ENCODE measurements at places on chromosomes 5 and 9.

GRCh38 chr9:76835571-76836283 lies 70.2 kb downstream of the PRUNE2 start:
- DNase-seq = no peak

DNA sequence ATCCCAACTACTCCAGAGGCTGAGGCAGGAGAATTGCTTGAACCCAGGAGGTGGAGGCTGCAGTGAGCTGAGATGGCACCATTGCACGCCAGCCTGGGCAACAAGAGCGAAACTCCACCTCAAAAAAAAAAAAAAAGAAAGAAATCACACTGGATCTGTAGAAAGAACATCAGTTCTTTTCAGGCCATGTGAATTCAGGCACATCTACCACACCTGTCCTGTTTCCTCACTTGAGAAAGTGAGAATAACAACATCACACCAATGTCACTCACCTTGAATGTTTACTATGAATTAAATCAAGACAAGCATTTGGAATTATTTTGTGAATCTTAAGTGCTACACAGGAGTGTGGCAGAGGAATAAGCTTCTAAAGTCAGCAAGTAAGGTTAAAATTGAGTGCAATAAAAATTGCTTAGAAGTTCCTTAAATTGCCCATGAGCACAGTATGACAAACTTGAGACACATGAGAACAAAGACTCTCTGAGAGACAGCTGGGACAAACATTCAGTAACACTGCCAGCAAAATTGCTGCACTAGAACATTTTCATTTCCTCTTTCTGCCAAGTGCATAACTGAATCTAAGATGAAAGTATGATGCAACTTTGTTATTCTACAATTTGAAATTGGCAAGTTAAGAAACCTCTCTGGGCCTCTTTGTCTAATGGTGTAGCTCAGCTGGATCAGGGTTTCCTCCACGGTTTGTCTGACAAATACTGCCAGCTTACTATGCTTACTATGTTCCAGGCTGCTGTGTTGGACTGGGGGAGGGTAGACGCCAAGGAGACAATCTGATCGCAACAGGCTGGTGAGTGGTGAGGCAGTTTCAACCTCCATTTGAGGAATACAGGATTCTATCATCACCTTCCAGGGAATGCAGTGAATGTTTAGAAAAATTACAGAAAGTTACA lies 1.9 kb upstream of the RIC1 start:
- DNase-seq = no peak

DNA sequence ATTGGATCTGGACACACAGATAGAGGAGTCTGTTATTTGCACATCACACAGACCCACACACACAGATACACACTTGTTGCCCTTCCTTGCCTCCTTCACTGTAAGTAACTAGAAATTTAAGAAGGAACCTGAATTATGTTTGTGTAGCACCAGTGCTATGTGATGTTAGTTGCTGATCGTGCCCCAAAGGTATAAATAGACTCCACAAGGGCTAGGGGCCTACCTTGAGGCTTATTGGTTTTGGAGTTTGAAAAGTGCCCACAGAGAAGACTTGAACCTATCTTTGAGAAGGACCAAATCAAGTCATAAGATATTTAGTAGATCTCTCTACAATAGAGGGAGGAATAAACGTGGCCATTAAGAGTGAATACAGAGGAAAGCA lies 8.8 kb upstream of the TGFBI start:
- DNase-seq = no peak

- DNase-seq = no peak
Measured at GRCh38 chr9:75903785-75904360, 13.4 kb downstream of the PCSK5 start.

- no peak for DNase-seq
Measured at GRCh38 chr5:55063899-55064298, 38.5 kb upstream of the GZMA start.

DNA sequence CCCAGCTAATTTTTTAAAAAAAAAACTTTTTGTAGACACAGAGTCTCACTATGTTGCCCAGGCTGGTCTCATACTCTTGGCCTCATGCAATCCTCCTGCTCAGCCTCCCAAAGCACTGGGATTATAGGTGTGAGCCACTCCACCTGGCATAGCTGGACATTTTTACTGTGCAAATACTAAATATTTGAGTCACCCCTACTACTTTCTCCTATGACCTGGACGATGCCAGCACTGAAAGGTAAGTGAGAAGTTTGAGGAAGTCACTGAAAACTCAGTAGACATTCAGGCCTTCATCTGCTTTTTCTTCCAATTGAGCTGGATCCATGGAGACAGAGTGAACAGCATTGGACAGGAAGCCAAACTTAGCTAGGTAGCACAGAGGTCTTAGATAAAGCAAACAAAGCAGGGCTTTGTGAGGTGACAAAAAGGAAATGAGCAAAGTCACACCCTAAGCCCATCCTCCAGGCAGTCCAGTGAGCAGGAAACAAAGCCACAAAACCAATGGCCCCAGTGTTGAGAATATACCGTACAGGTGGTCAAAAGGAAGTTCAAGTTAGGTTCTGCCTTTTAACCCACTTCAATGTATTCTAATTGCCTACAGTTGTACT lies 192.6 kb upstream of the RASA1 start:
- DNase-seq = no peak

- no peak for DNase-seq
Measured at GRCh38 chr5:15914638-15915037, 265.0 kb downstream of the MARCHF11 start.

DNA sequence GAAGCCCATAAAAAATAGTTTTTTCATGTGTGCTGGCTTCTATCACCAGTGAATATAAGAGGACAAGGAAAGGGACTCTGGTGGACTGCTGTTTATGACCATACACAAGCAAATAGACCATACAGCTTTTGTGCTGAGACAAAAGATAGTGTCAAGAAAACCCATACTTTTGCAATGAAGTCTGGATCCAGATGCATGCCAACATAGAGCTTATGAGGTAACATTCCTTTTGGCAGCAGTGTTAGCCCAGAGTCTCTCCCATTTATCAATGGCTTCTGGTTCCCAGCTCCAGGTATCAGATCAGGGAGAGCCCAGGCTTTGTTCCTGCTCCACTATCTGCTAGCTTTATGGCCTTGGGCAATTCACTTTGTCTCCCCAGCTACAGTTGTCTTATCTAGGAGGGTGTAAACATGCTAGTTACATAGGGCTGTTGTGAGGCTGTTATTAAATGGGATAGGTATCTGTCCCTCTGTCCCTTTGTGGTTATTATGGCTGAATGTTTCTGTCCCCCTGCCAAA lies 55.6 kb downstream of the CCDC192 start:
- DNase-seq = no peak

GRCh38 chr5:74560245-74560644 lies 80.3 kb downstream of the ENC1 start:
- no peak for DNase-seq

- DNase-seq = no peak
Measured at GRCh38 chr5:148999741-149000140, 63.1 kb downstream of the SH3TC2 start.

GRCh38 chr5:16809395-16810207 lies 126.5 kb downstream of the MYO10 start:
- peak; percentile 31 for DNase-seq
